ENCODE measurements at places on chromosomes 2 and 18. TPM values are rescaled to one million over a fixed set of nuclear protein-coding genes. Genes with fewer than 3 reads are reported as not detected.

The BCL2 gene
- not detected for total RNA-seq

The EPAS1 gene
- total RNA-seq, result 71.1 TPM

The IL18R1 gene
- 0.53 TPM for total RNA-seq

The RPL37A gene
- total RNA-seq, result 959 TPM

The KANSL1L gene
- total RNA-seq, result 3.7 TPM

The MARCHF4 gene
- total RNA-seq, result 2.6 TPM

The PTPRN gene
- 1.2 TPM for total RNA-seq

The ADGRF3 gene
- total RNA-seq, result under 0.01 TPM

The TMEFF2 gene
- not detected for total RNA-seq

The HRH4 gene
- not detected for total RNA-seq

The PROC gene
- total RNA-seq, result not detected

The PRKAG3 gene
- total RNA-seq, result not detected
